ENCODE measurements at places on chromosomes 3 and 15.

GRCh38 chr3:124621498-124621897, 108.8 kb upstream of the UMPS start:
- DNase-seq, result no peak

GRCh38 chr3:128274837-128275236, 121.6 kb downstream of the EEFSEC start:
- no peak for DNase-seq

GRCh38 chr15:94252223-94252766, 20.9 kb downstream of the MCTP2 start:
- no peak for DNase-seq

DNA sequence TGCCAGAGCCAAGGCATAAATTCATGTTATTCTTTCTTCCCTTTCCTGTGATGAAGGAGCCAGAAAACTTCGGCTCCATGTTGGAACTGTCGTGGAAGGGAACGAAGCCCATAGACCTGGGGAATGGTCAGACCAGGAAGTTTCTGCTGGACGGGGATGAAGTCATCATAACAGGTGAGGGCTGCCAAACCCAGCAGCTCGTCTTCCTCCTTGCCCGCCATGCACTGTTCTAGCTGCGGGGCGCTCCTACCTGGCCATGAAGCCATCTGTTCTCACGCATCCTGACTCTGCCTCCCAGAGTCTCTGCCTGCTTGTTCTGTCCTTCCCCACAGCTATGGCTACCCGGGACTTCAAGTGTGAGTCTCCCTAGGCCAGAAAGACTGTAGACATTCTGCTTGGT, 28.2 kb downstream of the FAH start:
- DNase-seq, result no peak
